Karpas-422 (cell line): ENCODE measurements at places on chromosomes 7 and 10. TPM values are rescaled to one million over a fixed set of nuclear protein-coding genes. Genes with fewer than 3 reads are reported as not detected.

- no peak for DNase-seq
Measured at GRCh38 chr10:120011359-120012130, 119.0 kb downstream of the SEC23IP start.

DNA sequence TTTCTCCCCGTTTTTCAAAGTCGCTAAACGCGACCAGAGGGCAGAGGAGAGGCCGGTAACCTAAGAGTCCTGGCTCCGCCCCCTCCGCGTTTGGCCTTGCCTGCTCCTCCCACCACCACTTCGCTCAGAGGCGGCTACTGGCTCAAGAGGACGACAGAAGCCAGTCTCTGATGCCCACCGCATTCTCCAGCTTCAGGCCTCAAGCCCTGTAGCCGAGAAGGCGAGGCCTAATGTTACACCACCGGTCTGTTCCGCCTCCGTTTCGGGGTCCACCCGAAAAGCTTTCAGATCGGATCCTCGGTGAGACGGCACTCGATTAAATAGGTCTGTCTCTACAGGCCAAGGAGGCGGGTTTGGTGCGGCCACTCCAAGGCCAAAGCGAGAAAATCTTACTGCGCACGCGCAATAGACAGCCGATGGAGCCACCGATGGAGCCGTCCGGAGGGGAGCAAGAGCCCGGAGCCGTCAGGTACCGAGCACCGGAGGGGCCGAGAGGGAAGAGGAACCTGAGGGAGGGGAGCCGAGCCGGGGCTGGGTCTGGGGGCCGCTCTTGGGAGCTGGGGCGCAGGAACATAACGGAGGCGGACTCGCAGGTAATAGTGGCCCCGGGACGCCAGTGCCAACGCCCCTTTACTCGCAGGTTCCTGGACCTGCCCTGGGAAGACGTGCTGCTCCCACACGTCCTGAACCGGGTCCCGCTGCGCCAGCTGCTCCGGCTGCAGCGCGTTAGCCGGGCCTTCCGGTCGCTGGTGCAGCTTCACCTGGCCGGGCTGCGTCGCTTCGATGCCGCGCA lies at the start of gene FBXL15:
FBXL15 (plus strand) TSS at position 123 of the 793 bp plus-strand sequence; CDS start at position 417, 294 bp downstream.
- DNase-seq, result peak; percentile 95

GRCh38 chr7:28389504-28390395 lies 22.6 kb upstream of the CREB5 start:
- DNase-seq, result peak; percentile 91

- DNase-seq, result no peak
Measured at GRCh38 chr7:89771003-89771636, 383.1 kb upstream of the STEAP1 start.

- DNase-seq, result no peak
Measured at GRCh38 chr7:28318101-28318762, 94.1 kb upstream of the CREB5 start.

DNA sequence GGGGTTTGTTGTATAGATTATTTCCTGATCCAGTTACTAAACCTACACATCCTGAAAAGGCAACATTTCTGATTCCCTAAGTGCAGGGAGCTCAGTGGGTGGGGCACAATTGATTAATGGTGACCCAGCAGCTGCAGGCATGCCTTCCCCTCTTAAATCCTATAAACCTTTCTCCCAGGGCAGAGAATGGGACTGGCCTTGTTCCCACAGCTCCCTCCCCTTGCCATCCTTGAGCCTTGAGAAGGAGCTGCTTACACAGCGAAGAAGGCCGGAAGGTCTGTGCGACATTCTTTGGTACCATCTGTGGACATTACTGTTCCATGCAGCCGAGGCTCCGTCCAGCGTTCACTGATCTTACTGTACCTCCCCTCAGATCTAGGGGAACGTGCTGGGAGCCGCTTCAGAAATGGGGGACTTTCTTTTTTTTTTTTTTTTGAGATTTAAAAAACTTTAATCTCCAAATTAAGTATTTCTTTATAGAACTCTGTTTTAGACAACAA lies 14.3 kb downstream of the KLF6 start:
- DNase-seq, result no peak

GRCh38 chr7:16234493-16235146 lies 186.7 kb downstream of the CRPPA start:
- DNase-seq, result no peak

- DNase-seq, result no peak
Measured at GRCh38 chr10:77261146-77261545, 376.5 kb downstream of the KCNMA1 start.

The GOT1 gene
- total RNA-seq, result 34.1 and 54.7 TPM in 2 replicates

DNA sequence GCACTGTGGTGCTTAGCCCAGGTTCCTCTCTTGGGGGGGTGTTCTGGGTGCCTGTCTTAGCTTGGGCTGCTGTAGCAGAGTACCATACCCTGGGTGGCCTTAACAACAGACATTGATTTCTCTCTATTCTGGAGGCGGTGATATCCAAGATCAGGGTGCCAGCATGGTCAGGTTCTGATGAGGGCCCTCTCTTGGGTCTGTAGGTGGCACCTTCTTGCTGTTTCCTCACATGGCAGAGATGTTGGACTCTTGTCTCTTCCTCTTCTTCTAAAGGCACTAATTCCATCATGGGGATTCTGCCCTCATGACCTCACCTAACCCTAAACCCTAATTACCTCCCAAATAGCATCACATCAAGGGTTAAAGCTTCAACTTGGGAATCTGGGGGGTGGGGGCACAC lies 19.9 kb upstream of the CRHR2 start:
- DNase-seq, result peak; percentile 80

DNA sequence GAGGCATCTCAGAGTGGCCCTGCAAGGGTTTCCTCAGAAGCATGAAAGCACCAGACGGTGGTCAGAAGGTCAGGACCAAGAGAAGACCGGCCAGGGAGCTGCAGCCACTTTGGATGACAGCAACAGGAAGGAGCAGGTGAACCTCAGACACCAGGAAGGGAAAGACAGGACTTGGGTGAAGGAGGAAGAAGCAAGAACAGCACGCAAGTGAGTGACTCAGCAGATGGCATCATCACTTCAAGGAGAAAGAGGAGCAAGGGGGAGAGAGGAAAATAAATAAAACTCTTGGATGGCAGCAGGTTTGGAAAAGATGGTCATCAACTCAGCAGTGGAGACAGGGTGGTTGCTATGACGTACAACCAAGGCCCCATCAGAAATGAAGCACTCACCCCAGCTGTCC lies 31.6 kb downstream of the NCAPG2 start:
- DNase-seq, result no peak

GRCh38 chr10:35412003-35412723 lies 75.9 kb downstream of the CCNY start:
- DNase-seq, result no peak

The ASZ1 gene
- not detected in 2 replicates for total RNA-seq

GRCh38 chr7:46830-47140 lies 145.6 kb upstream of the FAM20C start:
- no peak for DNase-seq

GRCh38 chr10:119940487-119940886 lies 48.0 kb downstream of the SEC23IP start:
- DNase-seq, result no peak

The PKD2L1 gene
- 0.07 and 0.25 TPM in 2 replicates for total RNA-seq

The PON1 gene
- not detected in 2 replicates for total RNA-seq

DNA sequence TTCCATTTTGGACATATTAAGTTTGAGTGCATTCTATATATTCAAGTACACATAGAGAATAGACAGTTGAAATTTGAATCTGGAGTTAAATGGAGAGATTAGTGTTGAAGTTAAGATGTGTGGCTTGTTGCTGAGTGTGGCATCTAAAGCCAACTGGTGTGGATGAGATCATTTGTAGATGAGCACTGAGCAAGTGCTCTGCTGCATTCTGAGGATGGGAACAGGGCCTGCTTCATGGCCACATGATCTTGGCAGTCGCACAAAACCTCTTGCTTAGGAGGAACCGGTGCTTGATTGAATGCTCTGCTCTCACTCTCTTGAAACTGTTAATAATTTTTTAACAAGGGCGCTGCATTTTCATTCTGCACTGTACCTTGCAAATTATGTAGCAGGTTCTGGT lies 62.0 kb downstream of the EPDR1 start:
- DNase-seq, result no peak

The SLC13A4 gene
- not detected in 2 replicates for total RNA-seq

GRCh38 chr7:22726907-22727713 lies at the start of gene IL6:
Gene IL6, plus strand, starts transcription at chr7:22727200. Its CDS starts 63 bp downstream, at chr7:22727263.
- DNase-seq, result peak; percentile 37

- DNase-seq, result no peak
Measured at GRCh38 chr10:96857301-96858012, 25.4 kb downstream of the LCOR start.

- DNase-seq, result no peak
Measured at GRCh38 chr10:124419635-124420034, 912 bp upstream of the OAT start.

The ARID5B gene
- 1.3 and 5.9 TPM in 2 replicates for total RNA-seq

DNA sequence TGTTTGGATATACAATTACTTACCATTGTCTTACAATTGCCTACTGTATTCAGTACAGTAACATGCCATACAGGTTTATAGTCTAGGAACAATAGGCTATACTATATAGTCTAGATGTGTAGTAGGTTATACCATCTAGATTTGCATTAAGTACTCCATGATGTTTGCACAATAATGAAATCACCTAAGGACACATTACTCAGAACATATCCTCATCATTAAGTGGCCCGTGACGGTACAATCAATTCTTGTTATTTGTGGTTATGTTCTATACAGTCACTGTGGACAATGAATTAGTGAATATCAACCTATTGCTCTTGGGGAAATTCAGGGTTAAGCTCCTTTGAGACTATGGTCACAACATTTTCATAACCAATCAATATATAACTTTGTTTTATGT lies 75.6 kb downstream of the MICU1 start:
- DNase-seq, result no peak

DNA sequence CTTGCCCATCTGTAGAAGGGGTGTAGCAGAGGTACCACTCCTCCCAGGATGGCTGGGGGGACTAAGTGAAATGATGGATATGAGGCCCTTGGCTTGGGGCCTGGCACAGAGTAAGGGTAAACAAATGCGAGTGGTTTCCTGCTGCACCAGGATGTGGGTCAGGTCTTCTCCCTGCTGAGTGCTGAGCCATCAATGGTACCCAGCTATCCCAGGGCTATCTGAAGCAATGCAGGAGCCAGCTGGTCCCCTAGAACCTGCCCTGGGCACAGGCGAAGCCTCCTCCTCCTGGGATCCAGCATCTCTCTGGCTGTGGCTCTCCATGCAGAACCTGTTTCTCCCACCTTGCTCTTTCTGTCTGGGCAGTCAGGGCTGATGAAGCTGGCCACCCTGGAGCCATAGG lies 20.9 kb upstream of the GOLGA7B start:
- DNase-seq, result no peak

The CYTH3 gene
- total RNA-seq, result 3.0 and 3.5 TPM in 2 replicates

DNA sequence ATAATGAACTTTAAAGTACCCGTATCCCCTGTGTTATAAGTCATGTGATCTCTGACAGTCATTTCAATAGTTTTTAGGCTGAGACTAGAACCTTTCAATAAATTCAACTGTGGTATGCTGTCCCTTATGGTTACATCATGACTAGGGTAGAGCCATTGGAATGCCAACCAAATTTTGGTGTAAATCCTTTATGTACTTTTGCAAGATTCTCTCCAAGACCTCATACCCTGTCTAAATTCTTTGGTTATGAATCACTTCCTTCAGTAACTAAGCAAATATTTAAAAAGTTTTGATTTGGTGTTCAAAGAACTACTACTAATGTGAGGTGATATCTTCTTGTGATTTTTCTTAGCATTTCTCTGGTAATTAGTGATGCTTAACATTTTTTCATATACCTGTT lies 20.8 kb upstream of the OR6B1 start:
- no peak for DNase-seq

GRCh38 chr10:47379445-47379785 lies 4.7 kb downstream of the ZNF488 start:
- no peak for DNase-seq

GRCh38 chr7:46006723-46007122 lies 85.7 kb upstream of the IGFBP3 start:
- no peak for DNase-seq

DNA sequence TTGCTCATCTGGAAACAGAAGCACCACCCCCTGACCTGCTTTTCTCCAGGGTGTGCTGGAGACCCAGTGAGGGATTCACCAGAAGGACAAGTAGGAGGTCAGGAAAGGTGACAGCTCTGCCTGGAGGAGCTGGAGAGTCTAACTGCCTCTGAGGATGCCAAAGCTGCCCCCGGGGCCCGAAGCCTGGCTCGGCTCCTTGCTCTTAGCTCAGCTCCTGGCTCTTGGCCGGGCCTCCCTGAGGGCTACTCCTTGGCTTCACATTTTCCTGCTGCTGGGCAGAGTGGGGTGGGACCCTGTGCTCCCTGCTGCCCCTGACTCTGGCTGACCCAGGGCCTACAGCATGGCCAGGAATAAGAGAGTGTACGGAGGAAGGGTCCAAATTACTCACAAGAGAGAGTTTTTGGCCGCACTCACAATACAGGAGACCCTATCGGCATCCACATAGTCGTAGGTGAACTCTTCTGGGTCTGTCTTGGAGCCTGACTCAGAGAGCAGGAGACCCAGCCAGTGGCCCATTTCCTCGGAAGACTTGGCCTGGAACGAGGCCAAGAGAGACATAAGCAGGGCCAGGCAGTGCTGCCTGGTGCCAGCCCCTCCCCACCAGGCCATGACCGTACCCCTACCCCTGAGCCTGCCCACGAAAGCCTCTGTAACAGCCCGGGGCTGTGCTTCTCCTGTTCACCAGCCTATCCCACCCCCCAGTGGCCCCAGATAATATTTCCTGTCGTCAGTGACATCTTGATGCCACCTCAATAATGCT lies 63.1 kb downstream of the VWA2 start:
- no peak for DNase-seq

The PGAM2 gene
- 1.9 TPM in 1 of 2 replicates, not detected in the other for total RNA-seq

DNA sequence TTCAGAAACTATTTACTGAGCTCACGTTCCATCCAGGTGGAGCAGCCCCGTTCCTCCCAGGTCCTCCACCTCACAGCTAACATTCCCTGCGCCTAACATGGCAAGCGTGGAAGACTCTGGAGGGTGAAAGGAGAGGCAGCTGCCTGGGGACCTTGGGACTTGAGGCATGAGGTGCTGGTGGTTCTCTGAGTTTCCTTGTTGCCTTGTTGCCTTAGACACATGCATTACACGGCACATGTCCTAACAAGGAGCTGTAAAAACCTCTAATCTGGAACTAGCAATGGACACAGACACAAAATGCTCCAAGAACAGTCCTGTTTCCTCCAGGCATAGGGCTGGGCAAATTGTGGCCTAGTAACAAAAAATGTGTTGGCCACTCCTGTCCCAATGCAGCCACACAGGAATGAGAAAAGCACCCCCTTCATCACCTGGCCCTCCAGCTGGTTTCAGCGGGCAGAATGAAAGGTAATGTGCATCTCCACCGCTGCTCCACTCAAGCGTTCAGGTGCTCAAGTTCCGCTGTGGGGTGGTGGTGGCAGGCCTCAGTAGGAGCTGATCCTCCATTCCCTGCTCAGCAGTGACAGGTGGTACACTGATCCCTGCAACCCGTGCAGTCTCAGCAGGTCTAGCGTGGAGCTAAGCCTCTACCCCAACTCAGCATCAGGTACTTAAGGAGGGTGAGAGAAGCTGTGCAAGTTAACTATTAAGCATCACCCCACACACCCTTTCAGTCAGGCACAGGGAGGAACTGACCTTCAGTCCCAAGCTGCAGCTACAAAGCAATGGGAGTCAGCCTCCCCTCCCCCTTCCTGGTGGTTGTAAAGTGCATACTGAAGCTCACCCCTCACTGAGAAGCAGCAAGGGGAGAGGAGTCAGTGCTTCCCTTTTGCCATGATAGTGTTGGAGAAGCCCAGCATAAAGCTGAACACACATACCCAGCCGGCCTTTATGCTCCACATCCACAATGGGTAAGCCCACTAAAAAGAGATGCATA lies 382.8 kb downstream of the SDK1 start:
- no peak for DNase-seq

GRCh38 chr7:31648880-31649279 lies 38.1 kb upstream of the PPP1R17 start:
- no peak for DNase-seq

- DNase-seq, result no peak
Measured at GRCh38 chr7:13105209-13105608, 417.8 kb downstream of the ARL4A start.

The PWWP2B gene
- 1.4 and 3.7 TPM in 2 replicates for total RNA-seq
